Hematopoietic multipotent progenitor cell treated with erythropoietin and hydrocortisone succinate and interleukin-3 and kit ligand, for 4 days (in vitro differentiated cells): ENCODE measurements at places on chromosomes 4 and X.

DNA sequence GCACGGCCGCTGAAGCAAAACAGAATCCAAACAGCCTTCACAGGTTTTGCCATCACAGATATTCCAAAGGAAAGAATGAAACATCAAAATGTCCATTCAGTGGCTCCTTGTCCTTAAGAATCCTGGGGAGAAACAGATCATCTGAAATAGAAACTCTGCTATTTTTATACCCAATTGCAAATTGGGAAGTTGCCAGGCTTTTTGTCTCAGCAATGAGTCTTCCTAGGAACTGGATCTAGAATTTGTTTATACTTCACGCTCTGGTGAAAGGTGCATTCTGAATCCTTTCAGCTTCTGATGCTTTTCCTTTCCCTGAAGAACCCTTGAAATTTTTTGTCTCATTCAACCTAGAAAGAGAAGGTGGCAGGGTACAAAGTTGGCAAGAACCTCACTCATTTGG is 218.9 kb downstream of the FBXW7 start:
- no peak for DNase-seq

GRCh38 chr4:46390355-46391058 is 579 bp upstream of the GABRA2 start:
- DNase-seq, result no peak

DNA sequence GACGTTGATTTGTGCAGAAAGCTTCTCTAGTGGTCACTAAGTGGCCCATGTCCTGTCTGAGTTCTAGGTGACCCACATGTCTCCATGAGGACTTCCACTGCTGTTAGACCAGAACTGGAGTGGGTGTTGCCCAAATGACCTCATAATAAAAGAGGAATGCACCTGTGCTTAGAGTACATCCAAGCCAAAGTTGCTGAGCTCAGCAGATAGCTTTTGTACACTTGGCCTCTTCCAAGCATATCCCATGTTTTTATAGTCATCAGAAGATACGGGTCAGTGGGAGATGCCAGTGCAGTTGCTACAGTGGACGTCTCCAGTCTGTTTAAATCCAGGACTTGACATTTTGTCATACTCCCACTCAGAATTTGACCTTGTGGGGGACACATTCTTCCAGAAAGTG is 37.6 kb upstream of the WDR1 start:
- DNase-seq, result no peak

DNA sequence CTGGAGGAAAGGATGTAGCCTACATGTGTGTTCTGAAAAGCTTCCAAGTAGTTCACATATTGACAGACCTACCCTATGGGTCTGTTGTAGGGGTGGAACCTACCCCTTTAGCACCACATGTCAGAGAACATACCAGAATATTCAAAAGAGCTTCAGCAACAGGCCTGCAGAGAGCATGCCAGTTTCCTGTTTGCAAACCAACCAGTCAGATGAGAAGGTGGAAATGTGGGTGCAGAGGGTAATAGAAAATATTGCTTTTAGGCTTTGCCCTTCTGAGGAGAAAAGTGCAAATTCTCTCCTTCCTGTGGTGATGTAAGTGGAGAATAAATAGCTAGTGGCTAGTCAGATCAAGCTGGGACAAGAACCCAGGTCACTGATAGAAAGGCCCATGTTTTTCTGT is 16.4 kb downstream of the INTS6L start:
- DNase-seq, result no peak

- DNase-seq, result no peak
These were observed 341.0 kb upstream of the GATB start for GRCh38 chr4:152101556-152102435.

DNA sequence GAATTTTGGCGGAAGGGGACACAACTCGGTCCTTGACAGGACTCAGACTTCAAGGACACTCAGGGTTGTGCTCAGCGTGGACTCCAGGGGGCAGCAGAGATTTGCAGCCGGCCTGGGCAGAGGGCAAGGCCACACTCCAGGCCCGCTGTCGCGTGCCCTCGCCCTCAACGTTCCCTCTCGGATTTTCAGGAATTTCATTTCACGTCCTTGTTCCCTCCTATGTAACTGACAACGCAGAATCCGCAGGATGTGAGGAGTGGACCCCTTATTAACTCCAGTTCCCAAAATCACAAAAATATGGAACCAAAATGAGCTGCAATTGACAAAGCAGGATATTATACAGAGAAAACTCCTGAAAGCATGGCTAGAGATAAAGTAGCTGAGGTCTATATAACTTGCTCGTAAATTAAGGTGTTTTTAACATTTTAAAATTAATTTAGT is 21.0 kb upstream of the DCTD start:
- peak; percentile 87 for DNase-seq

GRCh38 chrX:39534949-39535348 is 562.8 kb downstream of the BCOR start:
- no peak for DNase-seq

DNA sequence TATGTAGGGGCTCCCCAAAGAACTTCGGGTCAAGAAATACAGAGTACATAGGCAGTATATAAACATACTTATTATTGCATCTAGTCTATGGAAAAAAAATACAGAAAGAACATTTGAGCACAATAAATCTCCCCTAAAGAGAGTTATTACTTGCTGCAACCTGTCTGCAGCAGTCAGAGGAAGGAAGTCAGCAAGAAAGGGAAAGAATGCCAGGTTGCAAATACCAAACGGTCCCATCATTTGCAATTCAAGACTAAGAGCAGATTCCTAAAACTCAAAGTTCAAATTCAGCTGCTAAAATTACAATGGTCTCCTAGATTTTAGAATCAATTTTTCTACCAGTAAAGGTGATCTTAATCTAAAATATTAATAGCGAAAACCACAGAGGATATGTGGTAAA is 236.2 kb upstream of the NUDT6 start:
- DNase-seq, result no peak

DNA sequence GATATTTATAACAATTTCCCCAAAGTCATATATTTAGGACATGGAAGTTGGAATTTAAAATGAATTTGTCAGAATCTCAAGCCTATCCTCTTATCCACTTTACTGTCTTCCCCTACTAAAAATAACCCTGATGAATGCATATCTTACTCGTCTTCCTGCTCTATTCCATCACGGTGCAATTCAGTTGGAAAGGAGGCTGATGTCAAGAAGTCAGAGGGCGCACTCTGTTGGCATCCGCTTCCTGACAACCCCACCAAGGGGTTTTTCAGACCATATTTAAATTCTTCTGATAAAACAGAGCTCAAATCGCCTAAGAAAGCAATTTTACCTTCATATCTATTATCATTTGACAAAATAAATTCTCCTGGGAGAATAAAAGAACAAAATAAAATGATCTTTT is 233.5 kb downstream of the ARHGAP24 start:
- DNase-seq, result no peak

- DNase-seq, result no peak
These were observed 110.0 kb downstream of the PSAPL1 start for GRCh38 chr4:7324651-7325121.

DNA sequence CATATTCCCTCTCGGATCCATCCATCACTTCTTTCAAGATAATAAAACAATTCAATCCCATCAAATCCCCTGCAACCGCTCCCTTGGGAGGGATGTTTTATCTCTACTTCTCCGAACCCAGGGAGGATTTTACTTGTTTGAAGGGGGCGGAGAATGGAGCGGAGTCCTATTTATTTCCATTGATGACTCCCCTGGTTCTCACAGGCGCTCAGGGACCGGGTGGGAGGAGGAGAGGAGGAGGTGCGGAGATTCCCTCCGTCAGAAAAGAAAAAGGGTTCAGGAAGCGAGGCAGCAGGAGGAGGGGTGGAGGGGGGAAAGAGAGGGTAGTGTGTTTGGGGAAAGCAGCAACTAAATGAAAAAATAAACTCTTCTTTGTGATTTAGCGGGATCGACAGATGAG is 2.1 kb downstream of the NDNF start:
- no peak for DNase-seq

- peak; percentile 62 for DNase-seq
These were observed at the start of gene SCML2 for GRCh38 chrX:18354369-18355223. Gene SCML2, minus strand, starts transcription at chrX:18354688. Its CDS starts 20,617 bp downstream, at chrX:18334071.

GRCh38 chr4:155638195-155638965 is 28.3 kb upstream of the GUCY1A1 start:
- DNase-seq, result peak; percentile 52

DNA sequence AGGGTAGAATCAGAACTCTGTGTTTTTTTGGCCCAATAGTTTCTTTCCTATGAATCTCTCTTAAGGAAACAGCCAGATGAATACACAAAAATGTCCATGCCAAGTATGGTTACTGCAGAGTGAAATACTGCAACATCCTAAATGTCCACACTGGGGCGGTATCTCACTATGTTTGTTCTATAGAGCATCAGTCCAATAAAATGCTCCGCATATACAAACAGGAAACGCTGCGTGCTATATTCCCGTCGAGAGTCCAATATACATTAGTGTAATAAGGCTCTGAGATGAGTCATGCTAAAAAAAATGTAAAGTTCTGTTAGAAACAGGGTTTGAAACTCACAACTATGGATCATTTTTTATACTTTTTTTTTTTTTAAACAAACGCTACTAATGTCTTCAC is 72.9 kb upstream of the ENOX2 start:
- peak; percentile 73 for DNase-seq

- no peak for DNase-seq
These were observed 1.1 kb downstream of the WDR17 start for GRCh38 chr4:176066757-176067156.

DNA sequence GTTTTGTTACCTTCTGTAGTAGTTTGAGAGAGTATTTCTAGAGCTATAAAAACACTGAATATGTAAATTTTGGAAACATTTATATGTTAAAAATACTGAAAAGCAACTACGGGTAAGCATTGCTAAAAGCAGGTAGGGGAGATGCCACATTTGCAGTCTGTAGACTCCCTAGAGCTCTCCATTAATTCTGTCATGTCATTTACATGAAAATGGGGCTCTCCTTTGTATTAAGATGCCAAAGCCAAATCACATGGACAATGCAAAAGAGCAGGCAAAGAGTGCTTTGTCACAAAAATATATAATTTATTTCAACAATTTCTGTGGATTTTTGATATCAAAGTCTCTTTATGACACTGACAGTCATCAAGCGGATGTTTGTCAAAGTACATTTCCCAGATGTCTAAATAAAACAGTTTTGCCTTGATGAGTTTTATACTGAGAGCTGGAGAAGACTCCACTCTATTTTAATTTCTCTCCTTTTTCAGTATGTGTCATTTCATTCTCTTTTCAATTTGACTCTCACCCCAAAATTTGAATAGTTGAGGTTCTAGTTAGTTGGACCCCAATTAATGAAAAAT is 51.8 kb downstream of the LDB2 start:
- no peak for DNase-seq

DNA sequence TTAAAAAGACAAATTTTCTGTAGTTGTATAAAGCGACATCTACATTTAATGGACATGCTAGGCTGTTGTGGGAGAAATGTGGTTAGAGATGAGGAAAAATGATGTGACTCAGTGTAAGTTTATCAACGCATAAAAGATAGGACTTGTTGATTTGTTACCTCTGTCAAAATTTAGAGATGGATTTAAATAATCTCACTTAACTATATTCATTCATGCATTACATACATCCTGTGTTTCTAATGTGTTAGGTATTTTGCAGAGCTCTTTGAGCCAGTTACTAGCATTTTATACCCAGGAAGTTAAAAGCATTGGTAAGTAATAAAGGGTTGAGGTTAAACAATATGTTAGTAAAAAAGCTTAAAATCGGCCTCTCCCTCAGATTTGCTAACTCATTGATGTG is 34.3 kb downstream of the METAP1 start:
- DNase-seq, result peak; percentile 37

- DNase-seq, result no peak
These were observed 190.7 kb upstream of the RPL34 start for GRCh38 chr4:108429662-108430061.

GRCh38 chr4:127501103-127501502 is 131.7 kb upstream of the INTU start:
- DNase-seq, result peak; percentile 25

DNA sequence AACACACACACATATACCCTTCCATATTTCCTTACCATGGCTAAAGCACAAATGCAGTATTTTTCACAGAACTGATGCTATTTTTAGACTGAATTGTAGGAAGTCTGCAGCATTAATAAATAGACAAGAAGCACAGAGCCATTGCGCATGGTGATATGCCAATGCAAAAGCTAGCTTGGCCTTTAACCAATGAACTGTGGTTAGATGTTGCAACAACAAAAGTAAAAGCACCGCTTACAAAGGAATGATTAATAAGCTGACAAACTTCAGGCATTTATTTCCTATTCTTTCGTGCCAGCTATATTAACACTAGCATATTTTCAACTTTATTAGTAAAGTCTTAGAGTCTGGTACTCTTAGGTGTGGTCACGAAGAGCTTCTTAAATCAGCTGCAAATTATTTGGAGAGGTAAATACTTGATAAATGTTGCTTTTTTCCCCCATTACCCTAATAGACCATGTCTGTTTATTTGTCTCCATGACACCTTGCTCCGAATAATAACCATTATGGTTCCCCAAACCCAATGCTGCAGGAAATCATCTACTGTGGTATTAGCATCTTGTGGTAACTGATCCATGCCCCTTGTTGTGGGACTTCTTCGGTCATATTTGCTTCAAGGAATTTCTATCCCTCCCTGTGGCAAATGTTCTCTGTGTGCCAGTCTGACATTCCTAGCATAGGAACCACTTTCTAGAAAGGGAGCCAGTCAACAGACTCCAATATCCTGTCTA is 306.1 kb upstream of the TAPT1 start:
- DNase-seq, result peak; percentile 69

DNA sequence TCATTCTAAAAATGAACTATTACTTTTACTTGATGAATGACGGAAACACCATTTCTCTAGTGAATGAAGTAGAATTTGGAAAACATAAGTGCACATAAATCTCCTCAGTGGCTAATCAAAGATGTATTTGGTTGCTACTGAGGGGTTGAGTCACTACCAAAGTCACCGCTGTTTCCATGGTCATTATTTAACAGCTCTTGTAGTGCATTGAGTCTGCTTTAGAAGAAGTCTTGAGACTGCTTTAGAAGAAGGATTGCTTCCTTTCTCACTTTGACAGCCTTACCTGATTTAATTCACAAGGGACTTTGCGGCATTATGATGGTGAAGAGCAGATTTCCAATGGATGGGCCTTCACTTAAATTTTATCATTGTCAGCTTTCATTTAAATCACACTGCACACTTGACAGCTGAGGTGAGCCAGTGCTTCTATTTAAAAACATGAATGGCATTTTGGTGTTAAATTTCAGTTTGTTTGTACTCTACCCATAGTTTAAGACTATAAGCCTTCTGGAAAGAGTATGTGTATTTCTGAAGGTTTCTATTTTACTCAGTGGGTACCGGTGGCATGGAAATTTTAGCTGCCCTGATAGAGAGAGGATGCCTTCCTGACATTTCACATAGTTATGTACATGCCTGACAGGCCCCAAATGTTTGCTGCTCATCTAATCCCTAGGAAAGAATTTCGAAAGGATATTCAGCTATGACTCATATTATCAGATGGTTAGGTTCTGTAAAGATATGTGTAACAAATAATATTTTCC is 9.5 kb downstream of the ASB5 start:
- DNase-seq, result no peak
